Prostate gland (tissue), 2 donors: ENCODE measurements at places on chromosomes 1 and 21.
A peak's percentile ranks its signal among the peaks of the same experiment; 100 is the strongest.

DNA sequence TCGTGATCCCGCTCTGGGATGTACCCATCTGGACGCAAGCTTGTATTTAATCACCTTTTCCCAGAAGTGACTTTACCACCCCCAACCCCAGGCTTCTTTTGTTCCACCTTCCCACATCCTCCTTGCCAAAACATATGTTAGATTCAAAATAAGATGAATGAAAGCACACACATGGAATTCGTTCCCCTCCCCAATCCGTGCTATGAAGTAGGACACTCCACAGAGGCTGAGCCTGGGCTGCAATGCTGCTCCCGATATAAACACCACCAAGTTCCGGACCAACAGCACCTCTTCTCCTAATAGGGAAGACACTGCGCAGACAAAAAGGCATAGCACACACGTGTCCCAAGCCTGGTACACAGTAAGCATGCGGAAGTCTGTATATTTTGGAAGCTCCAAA lies 86.1 kb downstream of the CLSTN1 start:
- DNase-seq: no peak

DNA sequence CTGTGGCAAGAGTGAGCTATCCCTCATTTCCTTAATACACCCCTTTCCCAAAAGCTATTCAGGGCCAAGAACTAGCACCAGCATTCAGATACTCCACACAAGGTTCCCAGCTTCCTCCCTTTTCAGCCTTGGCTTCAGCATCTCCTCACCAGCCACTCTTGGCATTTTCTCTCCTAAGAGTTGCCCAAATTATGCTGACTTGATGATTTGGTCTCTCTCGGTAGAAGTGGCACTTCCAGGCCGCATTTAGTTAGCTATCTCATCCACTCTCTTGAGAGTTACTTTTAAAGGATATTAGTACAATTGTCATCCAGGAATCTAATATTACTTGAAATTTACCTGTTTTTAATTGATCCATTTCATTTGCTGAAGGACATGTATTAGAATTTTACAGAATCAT lies 199.0 kb upstream of the DMRTA2 start:
- DNase-seq: no peak

DNA sequence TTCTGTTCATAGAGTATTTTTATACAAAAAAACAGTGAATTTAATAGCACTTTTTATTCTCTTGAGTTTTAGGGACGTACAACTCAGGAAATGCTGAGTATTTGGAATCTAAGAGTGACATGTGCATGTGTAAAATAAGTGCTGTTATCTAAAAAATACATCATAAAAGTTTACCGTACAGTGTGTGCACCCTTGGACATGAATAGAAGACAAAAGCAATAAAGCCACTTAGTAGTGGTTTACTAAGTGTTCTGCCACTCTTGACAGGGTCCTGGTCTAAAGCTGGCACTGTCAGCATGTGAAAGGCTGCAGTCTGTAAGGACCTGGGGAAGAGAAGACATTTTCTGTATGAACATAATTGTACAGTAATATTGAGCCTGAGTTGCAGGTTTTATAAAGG lies 51.0 kb downstream of the LAMC1 start:
- DNase-seq: no peak

- no peak for DNase-seq
Observed at GRCh38 chr1:39965044-39965443, 10.1 kb downstream of the MFSD2A start.

DNA sequence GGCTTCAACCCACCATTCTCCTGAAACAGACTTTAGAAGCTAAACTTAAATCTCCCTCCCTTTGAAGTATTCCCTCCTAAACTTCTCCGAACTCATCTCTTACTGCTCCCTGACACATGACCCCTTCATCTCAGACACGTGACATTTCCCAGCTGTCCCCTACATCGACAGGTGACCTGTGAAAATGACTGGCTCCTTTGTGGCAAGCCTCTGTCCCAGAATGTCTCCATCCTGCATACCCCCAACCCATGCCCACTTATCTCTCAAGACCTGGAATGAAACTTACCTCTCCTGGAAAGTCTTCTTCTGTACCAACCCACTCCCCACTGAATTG lies 4.2 kb downstream of the FMOD start:
- DNase-seq: no peak

GRCh38 chr1:4140821-4141220 lies 240.7 kb upstream of the C1orf174 start:
- DNase-seq: no peak

DNA sequence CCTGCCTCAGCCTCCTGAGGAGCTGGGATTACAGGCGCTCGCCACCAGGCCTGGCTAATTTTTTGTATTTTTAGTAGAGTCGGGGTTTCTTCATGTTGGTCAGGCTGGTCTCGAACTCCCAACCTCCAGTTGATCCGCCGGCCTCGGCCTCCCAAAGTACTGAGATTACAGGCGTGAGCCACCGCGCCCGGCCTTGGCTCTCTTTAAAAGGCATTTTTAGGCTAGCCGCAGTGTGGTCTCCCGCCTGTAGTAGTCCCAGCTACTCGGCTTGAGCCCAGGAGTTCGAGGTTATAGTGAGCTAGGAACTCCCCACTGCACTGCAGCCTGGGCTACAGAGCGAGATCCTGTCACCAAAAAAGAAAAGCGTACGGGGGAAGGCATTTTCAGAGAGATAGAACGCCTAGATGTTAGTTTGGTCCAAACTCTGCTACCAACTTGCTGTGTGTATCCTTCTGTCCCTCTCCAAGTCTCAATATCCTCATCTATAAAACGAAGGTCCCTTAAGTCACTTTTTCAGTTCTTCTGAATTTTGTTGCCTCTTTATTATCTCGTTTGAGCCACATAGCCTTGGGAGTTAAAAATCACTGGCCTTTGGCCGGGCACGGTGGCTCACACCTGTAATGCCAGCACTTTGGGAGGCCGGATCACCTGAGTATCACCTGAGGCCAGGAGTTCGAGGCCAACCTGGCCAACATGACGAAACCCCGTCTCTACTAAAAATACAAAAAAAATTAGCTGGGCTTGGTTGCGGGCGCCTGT lies 734 bp downstream of the MED18 start:
- DNase-seq: no peak

DNA sequence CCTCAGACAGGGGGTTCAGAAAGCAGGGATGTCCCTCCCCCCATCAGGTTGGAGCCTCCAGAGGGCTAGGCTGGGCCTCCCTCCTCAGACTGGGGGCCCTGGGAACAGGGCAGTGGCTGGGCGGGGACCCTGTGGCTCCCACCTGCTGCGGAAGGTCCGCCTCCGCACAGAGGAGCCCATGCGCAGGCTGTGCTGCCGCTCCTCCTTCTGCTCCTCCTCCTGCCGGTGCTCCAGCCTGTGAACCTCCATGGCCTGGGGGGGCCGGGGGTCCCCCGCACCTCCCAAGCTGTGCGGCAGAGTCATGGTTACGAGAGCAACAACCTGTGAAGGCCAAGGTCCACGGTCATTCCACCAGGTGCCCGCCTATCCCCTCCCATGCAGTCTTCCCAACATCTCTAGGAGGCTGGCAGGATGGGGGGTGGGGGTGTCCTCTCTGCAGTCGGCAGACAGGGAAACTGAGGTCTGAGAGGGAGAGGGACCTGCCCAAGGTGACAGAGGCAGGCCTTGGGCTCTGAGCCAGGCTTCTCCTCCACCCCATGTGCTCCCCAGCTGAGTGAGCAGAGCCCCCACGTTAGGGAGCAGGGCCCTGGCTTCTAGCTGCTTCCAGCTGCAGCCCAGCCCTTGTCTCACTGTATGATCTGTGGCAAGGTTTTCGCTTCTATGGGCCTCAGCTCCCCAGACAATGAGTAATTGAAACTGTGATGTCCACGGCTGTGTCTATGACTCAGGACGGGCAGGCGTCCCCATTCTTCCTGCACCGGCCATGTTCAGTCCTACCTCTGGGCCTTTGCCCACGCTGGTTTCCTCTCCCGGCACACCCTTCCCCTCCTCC lies 3.4 kb downstream of the MYOM3 start:
- no peak for DNase-seq

DNA sequence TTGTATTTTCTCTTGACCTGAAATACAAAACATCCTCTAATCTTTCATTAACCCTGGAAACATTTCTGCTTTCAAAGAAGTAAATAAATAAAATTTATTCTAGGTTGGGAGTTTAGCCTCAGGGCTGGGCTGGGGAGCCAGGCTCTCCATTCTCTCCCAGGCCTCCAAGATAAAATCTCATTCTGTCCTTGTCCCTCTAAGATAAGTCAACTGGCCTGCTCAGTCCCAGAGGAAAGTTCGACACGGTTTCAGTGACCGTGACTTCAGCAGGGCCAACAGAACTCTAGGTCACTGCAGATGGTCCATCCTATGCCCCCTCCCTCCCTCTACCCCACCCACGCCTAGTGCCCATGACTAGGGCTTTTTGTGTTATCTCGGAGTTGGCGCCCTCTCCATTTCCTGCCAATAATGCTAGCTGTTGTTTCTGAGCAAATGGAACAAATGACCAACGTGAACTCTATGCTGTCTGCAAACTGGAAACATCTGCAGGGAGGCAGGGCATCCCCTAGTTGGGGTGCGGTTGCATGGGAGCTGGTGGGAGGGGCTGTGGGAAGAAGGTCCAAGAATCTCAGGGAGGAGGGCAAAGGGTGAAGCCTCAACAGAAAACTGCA lies 10.1 kb upstream of the ADORA3 start:
- DNase-seq: no peak

GRCh38 chr1:73998348-73998959 lies 199.5 kb downstream of the LRRIQ3 start:
- DNase-seq: no peak

DNA sequence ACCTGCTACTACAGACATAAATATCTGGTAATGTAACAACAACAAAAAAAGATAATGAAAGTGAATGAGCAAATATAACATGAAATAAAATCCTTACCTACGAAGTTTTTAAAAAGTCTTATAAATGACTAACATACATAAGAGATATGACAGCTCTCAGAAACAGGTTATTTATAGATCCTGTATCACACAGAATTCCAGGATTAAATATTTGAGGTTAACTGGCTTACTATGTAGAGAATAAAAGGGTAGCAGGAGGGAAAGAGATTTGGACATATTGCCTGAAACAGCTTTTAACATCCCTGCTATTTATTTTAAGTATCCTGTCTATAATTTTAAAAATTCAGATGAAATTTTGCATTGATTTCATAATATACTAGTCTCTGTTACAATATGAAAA lies 16.3 kb downstream of the MYSM1 start:
- DNase-seq: no peak

DNA sequence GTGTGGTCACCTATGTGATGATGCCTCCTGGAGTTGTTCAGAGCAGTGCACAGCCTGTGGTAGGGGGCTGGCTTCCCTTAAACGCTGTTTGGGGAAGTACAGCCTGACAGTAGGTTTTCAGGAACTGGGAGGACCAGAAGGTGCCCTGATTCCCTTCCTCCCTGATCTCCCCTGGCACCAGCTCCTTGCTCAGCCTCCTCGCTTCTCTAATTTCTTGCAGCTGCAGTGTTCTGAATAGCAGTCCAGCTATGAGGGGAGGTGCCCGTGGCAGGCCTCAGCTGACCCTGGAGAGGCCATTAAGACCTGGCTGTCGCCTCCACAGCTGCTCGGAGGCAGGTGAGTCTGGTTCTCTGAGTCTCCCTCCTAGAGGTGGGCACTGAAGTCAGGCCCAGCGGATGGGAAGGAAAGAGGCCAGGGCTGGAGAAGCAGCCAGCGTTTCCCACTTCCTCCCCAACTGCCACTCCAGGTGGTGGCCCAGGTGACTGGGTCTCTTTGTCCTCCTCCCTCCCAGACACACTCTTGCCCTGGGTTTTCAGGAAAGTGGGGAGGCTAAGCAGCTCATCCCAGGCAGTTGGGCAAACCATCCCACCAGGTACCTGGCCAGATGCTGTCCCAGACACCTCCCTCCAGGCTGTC lies 52.0 kb upstream of the RPL11 start:
- DNase-seq: no peak

- peak; percentile 67 for DNase-seq
Observed at GRCh38 chr21:43361127-43361492, 65.8 kb downstream of the SIK1 start.
